ENCODE measurements at places on chromosomes 11 and 22.

- no peak for DNase-seq
These were observed 94.8 kb downstream of the EXT2 start for GRCh38 chr11:44189986-44190882.

DNA sequence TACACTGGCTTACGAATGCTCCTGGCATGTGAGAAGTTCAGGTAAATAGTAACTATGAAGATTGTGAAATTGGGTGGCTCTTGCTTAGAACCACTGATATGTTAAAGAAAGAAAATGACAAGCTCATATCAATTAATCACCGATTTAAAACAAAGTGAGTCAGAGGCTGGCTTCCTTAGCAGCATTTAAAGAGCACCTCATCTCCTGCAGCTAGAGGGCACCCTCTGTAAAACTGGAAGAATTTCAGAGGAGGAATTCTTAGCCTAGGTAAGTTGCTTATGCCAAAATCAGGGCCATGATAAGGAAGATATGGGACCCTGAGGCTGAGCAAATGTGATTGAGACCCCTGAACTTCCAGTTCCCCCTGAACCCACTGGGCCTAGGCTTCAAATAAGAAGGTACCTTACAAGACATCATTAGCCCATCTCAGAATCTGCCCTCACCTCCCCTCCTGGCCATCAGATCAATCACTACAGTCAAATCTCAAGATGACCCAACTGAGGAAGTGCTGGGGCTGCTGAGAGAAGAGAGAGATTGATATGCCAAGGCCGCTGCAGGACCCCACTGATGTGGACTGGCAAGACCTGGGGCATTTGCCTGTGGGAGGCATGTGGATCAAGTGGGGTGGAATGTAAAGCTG is 8.6 kb upstream of the CD3E start:
- DNase-seq: no peak

DNA sequence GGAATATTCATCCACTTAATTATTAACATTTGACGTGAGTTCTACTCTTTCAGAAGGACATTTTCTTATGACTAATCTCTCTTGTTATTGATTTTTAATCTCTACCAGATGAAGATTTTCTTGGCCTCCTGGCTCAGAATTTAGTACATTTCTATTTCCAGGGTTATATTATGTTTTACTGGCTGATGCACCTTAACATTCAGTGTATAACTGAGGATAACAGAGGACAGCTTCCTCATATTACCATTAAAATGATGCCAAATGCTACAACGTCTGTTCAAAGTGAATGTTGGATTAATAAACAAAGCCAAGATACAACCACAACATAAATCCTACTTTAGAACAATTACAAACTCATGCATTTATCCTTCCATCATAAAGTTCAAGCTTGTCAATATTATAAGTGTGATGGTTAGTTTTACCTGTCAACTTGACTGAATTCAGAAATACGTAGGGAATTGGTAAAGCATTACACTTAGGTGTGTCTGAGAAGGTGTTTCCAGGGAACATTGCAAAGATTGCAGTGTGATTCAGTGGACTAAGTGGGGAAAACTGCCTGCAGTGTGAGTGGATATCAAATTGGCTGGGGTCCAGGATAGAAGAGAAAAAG is 485.2 kb downstream of the LRRC4C start:
- no peak for DNase-seq

- DNase-seq: no peak
These were observed 17.1 kb upstream of the AGBL2 start for GRCh38 chr11:47732271-47732670.

- no peak for DNase-seq
These were observed 790.5 kb upstream of the LRRC4C start for GRCh38 chr11:42249956-42250355.

DNA sequence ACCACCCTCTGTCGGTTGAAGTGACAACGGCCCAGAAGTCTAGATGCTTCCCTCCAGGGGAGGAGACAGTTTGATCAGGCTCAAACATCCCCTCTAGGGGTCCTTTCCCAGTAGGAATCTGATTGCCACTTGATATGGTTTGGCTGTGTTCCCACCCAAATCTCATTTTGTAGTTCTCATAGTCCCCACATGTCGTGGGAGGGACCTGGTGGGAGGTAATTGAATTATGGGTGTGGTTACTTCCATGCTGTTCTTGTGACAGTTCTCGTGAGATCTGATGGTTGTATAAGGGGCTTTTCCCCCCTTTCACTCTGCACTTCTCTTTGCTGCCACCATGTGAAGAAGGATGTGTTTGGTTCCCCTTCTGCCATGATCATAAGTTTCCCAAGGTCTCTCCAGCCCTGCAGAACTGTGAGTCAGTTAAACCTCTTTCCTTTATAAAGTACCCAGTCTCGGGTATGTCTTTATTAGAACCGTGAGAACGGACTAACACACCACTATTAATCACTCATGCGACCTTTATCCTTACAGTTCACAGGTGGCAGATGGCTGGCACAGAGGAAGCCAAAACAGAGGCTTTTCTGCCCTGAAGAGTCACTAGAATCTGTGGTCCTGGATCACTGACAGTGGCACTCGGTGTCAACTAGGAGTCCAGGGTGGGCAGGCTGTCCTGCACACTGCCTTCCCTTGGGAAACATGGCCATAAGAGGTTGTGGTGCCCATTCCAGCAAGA is 21.6 kb downstream of the ASPHD2 start:
- DNase-seq: no peak

GRCh38 chr11:17471501-17471900 is 5.1 kb downstream of the ABCC8 start:
- DNase-seq: no peak

DNA sequence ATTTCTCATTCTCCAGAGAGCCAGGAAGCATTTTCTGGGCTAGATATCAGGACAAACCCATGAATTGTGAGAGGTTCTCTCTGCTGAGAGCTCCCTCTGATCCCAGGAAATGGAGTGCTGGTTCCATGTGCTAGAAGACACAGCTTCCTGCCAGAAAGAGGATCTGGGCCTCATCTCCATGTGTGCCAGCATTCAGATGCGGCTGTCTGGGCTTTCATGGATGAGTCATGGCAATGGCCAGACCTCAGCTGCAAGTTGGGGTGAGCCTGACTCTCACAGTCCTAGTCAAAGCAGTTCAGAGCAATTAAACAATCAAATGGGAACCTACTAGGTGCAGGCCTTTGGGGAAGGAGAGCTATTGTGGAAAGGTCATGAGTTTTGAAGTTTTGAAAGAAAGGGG is 82.3 kb upstream of the EED start:
- DNase-seq: peak; percentile 83

DNA sequence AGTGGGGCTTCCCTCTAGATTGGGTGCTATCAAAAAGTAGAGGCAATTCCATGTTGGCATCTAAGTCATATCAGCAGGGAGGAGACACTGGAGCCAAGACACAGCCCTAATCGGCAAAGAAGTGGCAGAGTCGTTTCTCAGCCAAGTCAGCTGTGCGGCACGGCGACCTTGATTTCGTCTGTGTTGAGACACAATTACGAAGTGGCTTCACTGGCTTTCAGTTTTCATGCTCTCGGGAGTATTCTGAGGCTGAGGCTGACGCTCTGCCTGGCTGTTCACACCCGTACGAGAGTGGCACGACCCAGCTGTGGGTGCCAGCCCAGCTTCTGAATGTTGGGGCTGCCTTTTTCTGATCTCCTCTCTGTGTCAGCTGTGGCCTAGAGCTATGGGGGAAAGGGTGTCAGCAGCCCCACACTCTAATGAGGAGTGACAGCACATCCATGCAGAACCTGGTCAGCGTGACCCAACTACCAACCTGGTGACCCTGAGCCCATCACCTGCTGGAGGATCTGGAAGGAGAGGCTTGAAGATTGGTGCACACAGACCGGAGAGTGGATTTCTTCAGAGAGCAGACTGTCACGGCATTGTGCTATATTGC is 105.7 kb upstream of the TMEM45B start:
- no peak for DNase-seq

DNA sequence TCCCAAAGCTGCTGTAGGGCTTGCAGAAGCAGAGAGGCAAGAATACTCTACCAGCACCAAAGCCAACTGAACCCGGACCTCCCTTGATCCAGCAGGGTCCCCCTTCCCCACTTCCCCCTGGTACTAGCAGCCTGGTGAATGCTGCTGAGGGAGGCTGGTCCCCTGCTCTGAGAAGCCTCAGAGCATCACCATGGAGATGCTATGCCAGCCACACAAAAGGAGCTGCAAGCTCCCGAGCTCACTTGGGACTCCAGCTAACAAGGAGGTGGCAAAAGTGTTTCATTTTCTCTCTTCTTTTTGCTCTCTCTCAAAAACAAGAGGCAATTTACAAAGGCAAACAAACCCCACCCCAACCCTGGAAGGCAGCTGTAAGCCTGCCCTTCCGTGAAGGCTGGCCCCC is 509.8 kb downstream of the BUD13 start:
- DNase-seq: no peak

GRCh38 chr22:40258017-40258416 is 80.3 kb downstream of the TNRC6B start:
- DNase-seq: no peak

DNA sequence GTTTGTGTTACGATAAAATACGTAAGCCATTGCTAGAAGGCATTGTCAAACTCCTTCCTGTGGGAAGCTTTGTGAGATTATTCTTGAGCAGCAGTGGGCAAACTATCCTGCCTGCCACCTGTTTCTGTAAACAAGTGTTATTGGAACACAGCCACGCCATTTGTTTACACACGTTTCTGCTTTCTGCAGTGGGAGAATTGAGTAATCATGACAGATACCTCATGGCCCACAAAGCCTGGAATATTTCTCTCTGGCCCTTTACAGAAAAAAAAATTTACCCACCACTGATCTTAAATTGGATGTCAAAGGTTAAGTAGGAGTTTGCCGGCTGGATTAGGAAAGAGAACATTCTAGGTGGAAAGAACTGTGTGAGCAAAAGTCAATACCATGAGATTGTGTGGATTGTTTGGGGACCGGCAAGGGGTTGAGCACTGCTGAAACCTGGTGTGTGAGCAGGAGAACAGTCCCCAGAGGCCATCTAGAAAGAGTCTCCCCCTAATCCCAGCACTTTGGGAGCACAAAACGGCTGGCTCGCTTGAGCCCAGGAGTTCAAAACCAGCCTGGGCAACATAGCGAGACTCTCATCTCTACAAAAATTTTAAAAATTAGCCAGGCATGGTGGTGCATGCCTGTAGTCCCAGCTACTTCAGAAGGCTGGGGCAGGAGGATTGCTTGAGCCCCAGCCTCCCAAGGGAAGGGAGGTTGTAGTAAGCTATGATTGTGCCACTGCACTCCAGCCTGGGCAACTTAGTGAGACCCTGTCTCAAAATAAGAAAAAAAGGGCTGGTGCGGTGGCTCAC is 6.0 kb upstream of the PLA2G6 start:
- no peak for DNase-seq

DNA sequence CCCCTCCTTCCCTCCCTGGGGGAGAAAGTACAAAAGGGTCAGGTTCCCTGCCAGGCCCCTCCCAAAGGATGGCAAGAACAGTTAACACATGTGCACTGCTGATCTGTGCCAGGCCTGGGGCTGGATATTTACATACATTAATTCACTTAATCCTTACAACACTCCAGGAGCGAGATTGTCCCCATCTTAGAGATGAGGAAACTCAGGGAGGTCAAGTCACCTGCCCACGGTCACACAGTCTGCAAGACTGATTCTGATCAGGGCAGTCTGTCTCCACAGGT is 36.5 kb downstream of the NECTIN1 start:
- DNase-seq: no peak

GRCh38 chr11:107683061-107683460 is 28.8 kb downstream of the SLN start:
- no peak for DNase-seq

DNA sequence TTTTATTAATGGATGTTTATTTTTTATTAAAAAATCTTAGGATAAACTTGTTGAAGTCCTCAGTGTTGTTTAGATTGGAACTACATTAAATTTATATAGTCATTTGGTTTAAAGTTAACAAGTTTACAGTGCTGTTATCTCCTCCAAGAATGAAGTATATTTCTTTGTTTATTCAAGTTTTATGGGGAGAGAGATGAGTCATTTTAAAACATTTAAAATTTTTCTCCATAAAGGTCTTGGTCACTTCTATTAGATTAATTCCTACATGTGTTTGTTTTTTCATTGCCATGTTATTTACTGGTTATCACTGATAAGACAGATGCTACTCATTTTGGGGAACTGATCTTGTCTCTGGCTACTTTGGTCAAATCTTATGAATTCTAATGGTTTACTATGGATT is 429.6 kb downstream of the METTL15 start:
- no peak for DNase-seq

- no peak for DNase-seq
These were observed 39.9 kb downstream of the PTPRJ start for GRCh38 chr11:48020092-48020755.

DNA sequence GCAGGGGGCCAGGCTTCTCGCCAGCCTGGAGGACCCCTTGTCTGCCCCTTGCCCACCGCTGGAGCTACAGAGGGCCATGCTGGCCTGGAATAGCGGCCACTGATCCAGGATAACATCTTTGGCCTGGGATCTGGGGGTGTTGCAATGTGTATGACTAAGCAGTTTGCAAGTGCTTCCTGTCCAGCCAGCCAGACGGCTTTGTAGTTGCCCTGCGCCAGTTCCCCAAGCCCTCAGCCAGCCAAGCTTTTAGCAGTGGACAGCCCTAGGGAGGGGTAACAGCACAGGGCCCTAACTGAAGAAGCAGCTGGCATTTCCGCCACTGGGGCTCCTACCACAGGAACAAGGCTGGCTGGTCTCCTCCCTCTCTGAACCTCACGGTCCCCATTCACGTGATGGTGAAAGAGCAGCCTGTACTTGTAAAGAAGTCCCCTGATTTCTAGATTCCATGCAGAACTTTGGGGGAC is 32.1 kb downstream of the UQCR10 start:
- DNase-seq: peak; percentile 94

- DNase-seq: no peak
These were observed 18.1 kb upstream of the CDKN1C start for GRCh38 chr11:2903672-2904011.

- no peak for DNase-seq
These were observed 6.8 kb downstream of the BID start for GRCh38 chr22:17767233-17768065.

DNA sequence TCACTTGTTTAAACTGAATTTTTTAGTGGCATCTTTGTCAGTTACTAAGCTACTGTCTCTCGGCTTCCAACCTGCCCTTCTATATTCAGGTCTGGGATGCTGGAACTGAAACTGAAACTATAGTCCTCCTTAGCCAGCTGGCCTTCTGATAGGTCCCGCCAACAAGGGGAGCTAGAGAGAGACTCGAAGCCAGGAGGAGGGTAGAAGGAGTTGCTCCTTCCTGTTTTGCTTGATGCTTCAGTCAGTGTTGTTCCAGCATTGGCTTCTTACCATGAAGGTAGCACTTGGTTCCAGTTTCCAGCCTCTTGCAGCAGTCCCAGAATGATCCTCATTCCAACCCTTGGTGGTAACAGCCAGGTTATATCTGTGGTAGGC is 32.9 kb upstream of the HORMAD2 start:
- DNase-seq: no peak

- no peak for DNase-seq
These were observed 500.6 kb downstream of the ETS1 start for GRCh38 chr11:128086794-128087193.

All from GM04503 (cell line).